ENCODE measurements at places on chromosomes 7 and 10.

GRCh38 chr10:6014241-6014761 lies 37.0 kb upstream of the IL15RA start:
- peak; percentile 79 for DNase-seq

DNA sequence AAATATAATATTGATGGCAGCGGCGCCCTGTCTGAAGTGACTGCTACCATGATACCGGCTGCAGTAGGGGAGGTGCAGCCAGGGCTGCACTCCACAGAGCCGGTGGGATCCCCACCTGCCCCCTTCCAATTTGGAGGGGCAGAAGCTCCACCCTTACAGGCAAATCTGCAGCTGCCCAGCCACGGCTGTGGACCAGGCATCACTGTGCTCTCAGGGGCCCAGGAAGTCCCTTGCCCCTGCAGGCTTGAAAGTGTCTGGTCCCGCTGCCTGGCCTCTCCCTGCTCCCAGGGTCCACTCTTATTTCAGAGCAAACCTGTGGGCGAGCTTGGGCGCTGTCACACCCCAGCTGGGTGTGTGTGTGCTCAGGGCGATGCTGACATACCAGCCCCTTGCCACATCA lies 172.7 kb upstream of the SMIM30 start:
- no peak for DNase-seq

- DNase-seq: no peak
Observed at GRCh38 chr7:100515072-100515532, 23.9 kb upstream of the AGFG2 start.

DNA sequence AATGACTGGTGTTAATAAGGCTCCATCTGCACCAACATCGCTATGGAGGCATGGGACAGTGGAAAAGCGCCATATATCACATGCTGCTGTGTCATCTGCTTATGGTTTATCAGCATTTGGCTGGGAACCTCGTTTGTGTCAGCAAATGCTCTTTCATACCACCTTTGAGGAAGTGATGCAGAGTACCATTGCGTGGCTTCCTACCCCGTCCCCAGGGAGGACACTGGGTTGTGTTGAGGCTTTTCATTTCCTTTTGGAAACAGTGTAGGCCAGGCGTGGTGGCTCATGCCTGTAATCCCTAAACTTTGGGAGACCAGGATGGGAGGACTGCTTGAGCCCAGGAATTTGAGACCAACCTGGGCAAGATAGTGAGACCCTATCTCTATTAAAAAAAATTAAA lies 6.8 kb downstream of the TACR2 start:
- peak; percentile 90 for DNase-seq

DNA sequence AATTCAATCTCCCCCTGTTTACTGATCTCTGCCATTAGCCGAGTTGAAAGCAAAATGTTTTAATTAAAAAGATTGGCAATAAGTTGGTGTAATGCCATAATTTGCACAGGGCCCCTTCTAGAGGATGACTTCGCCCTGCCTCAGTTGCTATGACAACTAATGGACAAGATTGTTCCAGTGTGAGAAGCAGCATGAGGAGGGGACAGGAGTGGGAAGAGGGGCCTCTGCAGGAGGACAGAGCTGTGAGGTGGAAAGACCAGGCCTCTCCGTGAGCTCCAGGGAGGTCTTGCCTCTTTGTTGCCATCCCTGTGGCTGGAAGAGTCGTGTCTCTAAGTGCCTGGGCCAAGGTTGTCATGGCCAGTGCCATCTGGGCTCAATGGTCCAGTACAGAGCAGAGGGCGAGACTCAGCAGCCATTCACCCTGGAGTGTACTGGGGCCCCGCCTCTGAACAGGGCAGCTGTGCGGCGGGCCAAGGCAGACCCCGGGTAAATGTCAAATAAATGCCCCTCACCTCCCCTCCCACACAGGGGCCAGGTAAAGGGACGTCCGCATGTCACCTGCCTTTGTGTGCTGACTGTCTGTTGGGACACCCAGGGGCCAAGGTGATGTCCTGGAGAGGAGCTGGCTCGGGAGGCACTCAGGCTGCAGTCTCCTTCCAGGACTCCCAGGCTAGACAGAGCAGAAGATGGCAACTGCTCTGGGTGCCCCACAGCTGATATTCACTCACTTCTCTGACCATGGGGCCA lies 97.0 kb upstream of the RET start:
- DNase-seq: no peak

All from B cell (primary cell).